Endothelial cell of umbilical vein (primary cell): ENCODE measurements at places on chromosomes 11 and 22.
A peak's percentile ranks its signal among the peaks of the same experiment; 100 is the strongest.

- DNase-seq = peak; percentile 11
Observed at GRCh38 chr11:13278609-13279486, 1.3 kb downstream of the BMAL1 start.

- DNase-seq = no peak
Observed at GRCh38 chr22:26770624-26771023, 113.2 kb downstream of the MIAT start.

DNA sequence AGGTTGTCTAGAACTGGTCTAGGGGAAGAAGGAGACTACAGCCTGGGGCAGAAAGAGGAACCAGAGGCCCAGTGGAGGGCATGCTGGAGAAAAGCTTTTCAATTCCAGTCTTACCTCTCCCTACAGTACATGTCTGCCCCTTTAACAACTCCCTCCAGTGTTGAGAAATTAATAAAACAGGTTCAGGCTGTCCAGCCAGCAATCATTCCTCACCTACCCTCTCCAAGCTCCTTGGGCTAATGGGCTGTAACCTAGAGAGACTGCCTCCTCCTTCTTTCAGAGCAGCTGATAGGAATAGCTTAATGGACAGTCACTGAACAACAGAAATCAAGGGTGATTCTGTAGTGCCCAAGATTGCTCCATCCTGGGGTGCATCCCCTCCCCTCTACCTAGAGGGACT, 8.8 kb downstream of the SLC35F2 start:
- DNase-seq = no peak

DNA sequence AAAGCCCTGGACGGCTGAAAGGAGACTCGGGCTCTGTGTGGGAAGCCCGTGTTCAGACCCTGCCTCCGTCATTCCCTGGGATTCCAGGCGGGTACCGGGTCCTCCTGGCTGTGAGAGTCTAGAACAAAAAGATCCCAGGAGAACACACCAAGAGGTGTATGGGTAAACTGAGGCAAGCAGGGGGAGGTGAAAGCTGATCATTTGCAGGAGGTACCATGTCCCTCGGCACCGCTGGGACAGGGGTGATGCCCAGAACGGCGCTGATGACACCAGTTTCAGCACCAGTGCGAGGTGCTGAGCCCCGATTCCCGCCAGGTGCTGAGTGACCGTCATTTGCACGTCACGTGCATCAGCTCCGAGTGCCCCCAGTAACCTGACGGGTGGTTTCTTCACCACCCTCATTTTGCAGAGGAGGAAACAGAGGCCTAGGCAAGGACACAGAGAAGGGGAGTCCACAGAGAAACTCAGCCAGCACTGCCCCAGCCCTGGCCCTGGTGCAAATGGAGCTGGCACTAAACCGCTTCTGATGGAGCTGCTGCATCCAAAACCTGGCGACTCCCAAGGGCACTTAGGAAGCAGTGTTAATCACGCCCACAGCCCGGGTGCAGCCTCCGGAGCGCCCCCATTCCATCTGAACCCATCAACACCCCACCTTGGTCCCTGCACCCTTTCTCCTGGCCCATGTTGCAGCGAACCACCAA, 16.8 kb downstream of the MACROD1 start:
- DNase-seq = no peak

- DNase-seq = no peak
Observed at GRCh38 chr11:3886985-3887384, 31.5 kb downstream of the STIM1 start.

DNA sequence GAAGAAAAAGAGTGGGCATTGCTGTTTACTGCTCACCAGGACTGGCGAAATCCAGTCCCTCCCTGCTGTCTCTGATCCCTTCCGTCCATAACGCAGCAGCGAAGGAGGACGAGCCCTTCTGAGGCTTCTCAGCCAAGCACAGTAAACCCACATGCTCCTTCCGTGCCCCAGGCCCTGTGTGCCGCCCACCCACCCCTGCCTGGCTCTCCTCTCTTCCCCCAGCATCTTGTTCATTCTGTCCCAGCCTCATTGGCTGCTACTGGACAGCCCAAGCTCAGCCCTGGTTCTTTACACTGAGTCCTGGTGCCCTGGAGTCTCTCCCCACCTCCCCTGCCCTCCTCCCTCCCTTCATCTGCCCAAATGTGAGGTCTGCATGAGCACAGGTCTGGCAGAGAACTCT, 559.7 kb downstream of the BRD1 start:
- no peak for DNase-seq

GRCh38 chr22:42372976-42373375, 59.2 kb downstream of the NFAM1 start:
- no peak for DNase-seq

- peak; percentile 81 for DNase-seq
Observed at GRCh38 chr22:43036282-43036829, 21.4 kb upstream of the PACSIN2 start.

GRCh38 chr22:31923136-31923535, 21.2 kb upstream of the YWHAH start:
- DNase-seq = peak; percentile 47

- peak; percentile 37 for DNase-seq
Observed at GRCh38 chr11:128733440-128734102, 39.7 kb downstream of the FLI1 start.

DNA sequence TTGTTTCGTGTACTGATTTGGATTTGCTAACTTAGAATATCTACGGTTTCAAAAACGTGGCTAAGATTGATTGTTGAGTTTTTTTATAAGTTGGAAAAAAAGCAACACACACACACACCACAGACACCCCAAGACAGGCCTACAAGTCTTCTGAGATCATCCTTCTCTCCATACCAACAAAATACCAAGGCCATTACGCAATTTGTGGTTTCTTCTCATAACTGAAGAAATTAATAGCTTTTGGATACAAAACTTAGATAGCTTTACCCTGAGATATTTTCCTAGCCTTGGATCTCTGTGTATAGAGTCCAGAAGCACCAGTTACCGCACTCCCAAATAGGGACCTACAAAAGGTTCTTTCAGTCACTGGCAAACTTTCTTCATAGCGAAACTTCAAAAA, 113.6 kb downstream of the SIK3 start:
- no peak for DNase-seq

- DNase-seq = no peak
Observed at GRCh38 chr11:107042748-107043147, 24.5 kb upstream of the GUCY1A2 start.

GRCh38 chr11:34475656-34476055, 36.9 kb downstream of the CAT start:
- DNase-seq = no peak

GRCh38 chr22:21937041-21937820, 15.4 kb downstream of the PPM1F start:
- no peak for DNase-seq

- no peak for DNase-seq
Observed at GRCh38 chr11:62400760-62401159, 18.1 kb upstream of the SCGB1A1 start.

GRCh38 chr11:102831489-102832440, 11.6 kb downstream of the MMP3 start:
- DNase-seq = peak; percentile 63

GRCh38 chr11:23079382-23079813, 219.1 kb upstream of the CCDC179 start:
- DNase-seq = no peak

DNA sequence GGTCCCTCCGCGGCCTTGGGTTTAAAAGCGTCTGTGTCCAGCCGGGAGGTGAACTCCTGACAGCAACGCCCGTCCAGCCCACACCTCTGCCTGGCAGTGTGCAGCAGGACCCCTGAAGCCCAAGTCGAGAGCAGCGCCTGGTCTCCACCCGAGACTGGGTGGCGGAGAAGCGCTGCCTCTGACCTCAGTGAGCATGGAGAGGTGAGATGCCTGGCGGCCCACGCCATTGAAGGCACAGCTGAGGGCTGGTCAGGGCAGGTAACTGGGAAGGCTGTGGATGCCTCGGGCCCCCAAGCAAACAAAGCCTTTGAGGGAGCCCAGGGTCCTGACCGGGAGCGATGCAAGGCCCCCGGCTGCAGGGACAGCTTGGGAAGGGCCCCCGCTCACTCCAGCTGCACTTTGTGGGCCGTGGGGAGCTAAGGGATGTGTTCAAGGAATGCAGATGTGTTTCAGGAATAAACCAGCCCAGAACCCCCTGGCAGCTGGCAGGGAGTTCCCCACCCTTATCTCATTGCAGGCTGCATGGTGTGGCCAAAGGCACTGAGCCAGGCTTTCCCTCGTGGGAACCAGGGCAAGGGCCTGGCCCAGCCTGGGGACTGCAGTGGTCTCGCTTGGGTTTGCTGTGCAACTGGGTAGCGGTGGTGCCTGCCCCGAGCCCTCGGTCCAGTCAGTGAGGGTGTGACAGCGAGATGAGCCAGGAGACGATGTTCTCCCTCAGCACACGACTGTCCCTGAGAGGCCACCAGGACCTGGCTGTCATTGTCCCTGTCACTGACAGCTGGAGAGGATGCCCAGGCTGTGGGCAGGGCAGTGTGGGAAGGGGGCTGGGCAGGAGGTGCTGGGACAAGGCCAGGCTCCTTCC, 92.5 kb downstream of the WNT7B start:
- no peak for DNase-seq

DNA sequence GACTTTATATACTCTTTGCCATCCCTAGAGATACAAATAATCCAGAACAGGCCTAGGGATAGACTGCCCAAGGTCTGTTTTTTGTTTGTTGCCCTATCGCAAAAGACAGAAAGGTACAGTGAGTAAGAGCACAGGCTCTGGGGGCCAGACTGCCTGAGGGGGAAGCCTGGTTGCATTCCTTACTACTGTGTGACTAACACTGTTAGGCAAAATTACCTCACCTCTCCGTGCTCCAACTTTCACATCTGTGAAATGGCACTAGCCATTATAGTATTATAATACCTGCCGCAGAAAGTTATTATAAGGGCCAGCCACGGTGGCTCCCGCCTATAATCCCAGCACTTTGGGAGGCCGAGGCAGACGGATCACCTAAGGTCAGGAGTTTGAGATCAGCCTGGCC, 14.5 kb downstream of the SLC35F2 start:
- no peak for DNase-seq

- no peak for DNase-seq
Observed at GRCh38 chr11:3939651-3940190, 84.3 kb downstream of the STIM1 start.

DNA sequence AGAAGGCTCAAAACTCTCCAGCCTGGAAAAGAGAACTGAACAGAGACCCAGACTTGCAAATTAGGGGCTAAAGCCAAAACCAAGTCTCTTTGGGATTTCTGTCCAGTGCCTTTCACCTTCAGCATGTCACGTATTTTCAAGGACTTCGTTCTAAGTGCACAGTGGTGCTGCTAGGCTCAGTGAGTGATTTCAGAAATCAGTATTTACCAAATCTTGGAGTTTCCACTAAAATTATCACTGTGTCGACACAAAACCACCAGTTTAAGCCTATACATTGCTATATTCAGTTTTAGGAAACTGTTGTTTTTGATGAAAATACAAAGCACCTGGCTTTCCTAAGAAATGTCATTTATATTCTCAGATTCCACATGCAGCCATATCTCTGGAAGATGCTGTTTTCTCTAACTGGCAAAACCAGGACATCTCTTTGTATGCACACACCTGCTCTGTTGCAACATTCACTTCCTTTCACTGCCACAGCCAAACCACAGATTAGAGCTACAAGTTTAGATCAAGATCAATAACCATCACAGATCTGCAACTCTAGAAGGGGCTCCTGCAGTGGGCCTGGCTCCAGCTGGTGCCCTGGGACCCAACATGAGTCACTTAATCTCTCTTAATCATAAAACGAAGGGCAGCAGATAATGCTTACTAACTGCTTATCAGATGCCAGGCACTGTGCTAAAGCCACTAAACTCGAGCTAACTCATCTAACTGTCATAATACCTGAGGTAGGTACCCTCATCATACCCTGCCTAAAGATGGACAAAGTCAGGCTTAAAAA, 22.3 kb downstream of the SMCO4 start:
- DNase-seq = no peak

DNA sequence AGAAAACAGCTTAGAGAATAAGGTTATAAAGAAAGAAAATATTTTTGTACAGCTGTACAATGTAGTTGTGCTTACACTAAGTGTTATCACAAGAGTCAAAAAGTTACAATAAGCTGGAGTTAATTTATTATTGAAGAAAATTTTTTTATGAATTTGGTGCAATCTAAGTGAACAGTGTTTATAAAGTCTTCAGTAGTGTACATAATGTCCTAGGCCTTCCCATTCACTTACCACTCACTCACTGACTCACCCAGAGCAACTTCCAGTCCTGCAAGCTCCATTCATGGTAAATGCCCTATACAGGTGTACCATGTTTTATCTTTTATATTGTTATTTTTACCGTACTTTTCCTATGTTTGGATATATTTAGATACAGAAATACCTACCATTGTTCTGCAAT, 34.7 kb downstream of the GDPD4 start:
- no peak for DNase-seq

- DNase-seq = no peak
Observed at GRCh38 chr11:124199702-124200101, 16.6 kb downstream of the OR10D3 start.

GRCh38 chr11:105429096-105429910, 180.6 kb upstream of the GRIA4 start:
- no peak for DNase-seq

DNA sequence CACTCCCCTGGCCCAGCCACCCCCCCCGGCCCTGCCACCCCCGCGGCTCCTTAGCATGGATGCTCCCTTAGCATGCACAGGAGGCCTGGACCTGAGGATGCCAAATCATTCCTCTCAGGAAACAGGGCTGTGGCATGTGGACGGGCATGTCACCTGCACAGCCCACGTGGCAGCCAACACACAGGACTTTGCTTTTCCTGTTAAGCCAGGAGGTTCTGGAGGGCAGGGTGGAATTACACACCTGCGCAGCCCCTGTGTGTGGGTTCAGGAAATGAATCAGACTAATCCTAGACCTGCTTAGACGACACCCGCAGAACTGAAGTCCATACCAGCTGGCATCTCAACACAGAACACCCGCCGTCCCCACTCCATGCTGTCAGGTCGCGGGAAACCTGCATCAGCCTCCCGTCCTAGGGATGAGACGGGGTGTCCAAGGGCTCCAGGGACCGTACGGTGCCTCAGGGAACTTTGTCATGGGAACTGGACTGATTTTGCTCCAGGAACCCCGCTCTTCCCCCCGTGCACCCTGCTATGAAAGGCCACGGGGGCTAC, 10.2 kb downstream of the CERK start:
- no peak for DNase-seq

DNA sequence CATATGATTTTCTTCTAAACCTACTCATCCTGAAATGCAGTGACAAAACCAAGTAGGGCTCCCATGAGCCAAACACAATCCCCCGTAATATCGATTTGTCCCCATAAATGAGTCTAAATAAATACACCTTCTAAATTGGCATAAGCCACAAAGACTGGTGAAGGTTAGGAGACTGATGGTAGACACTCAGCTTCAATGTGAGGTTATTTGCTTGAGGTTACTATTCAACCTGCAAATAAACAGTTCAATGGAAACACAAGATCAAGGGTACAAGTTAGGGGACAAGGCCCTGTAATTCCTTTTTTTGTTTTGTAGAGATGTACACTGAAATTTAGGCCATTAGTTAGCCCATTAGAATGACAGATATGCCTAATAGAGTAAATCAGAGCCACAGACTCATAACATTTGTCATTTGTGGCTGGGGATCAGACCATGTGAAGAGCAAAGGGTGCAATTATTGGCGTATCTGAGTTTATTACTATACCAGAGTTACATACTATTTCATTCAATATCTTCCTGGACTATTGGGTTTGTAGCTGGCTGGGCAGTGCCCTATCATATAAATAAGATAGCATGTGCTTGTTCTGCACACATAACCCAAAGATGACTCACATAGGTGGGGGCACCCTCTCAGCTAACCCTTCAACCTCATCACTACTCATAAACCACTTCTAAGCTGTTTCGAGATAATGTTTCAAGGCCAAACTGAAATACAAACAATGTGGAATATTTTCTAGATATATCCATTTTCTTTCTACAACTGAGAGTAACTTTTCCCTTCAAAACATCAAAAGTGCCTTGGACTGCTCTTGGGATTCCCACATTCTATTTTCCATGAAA, 695.3 kb downstream of the KCNA4 start:
- DNase-seq = no peak
